ENCODE measurements at places on chromosomes 5 and 9.

DNA sequence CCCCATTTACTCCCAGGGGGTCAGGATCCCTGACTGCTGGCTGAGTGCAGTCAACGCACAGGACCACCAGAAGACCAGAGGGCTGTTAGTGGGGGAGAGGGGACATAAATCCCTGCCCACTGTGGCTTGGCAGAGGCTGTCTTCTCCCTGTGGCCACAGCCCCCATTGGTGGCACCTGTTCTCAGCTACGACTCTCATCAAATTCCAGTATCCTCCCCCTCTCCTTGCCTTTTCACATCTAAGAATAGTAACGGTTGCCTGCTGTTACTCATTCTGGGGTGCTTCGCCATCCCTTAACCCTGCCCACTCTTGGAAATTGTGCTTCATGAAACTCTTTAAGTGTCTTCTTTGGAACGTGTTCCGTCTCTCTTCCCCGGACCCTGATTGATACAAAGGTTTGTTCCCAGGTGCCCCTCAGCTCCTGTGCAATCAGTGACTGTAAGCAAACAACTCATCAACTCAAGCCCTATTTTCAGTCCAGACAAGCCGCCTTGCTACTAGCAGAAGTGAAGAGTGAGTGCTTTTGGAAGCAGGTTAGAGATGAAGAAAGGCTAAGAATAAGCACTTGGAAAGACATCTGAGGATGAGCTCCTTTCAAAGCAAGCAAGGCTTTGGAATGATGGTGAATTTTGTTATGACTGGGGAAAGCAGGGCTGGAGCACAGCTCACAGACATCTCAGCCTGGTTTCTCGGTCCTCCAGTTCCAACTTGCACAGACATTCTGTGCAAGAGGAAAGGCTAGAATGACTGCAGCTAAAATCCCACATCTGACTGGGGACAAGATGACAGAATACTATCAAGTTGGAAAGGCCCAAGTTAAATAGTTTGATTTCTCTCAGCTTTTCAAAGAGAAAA, 22.9 kb upstream of the DENND1A start:
- no peak for DNase-seq

DNA sequence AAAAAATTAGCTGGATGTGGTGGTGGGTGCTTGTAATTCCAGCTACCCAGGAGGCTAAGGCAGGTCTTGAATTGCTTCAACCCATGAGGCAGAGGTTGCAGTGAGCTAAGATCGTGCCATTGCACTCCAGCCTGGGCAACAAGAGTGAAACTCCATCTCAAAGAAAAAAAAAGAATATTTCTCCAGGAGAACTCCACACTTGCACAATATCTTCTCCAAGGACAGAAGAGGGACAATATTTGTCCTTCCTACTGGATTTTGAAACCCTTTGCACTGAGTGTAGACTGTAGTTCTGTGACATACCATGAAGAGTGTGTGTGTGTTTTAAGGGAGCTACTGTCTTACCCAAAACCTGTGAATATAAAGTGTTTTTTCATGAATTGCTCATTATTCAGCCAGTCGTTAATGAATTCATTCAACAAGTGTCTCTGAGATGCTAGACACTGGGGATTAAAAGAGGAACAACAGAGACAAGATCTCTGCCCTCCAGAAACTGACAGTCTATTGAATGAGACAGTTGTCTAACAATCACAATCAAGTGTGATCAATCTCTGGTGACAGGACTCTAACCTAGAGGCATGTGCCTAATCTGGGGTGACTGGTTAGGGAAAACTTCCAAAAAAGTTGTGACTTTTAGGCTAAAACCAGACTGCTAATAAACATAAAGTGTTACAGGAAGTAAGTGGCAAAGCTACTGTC, 9.8 kb upstream of the UBE2D2 start:
- DNase-seq = no peak

- DNase-seq = no peak
These were observed 44.3 kb upstream of the VPS13A start for GRCh38 chr9:77133011-77133410.

- no peak for DNase-seq
These were observed 101.1 kb upstream of the ZNF366 start for GRCh38 chr5:72608297-72608696.

GRCh38 chr9:19201899-19202891, 28.3 kb upstream of the DENND4C start:
- no peak for DNase-seq

DNA sequence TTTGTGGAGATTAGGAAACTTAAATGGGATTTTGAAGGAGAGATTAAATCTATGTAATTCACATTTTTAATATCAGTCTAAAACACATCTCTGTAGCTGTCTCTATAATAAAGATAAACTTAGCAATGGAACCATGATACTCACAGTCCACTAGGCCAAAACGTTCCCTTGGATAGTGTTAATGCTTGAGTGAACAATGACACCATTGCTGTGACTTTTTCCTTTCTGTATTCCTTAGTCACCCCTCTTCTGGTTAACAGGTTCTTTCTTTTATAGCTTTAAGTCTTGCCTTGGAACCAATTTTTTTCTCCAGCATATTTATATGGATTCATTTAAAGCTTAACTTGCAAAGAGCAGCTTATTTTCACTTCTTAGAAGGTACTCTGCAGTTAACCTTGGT, 63.3 kb downstream of the INSL6 start:
- DNase-seq = no peak

- peak; percentile 12 for DNase-seq
These were observed 28.2 kb downstream of the YIPF5 start for GRCh38 chr5:144142139-144142823.

DNA sequence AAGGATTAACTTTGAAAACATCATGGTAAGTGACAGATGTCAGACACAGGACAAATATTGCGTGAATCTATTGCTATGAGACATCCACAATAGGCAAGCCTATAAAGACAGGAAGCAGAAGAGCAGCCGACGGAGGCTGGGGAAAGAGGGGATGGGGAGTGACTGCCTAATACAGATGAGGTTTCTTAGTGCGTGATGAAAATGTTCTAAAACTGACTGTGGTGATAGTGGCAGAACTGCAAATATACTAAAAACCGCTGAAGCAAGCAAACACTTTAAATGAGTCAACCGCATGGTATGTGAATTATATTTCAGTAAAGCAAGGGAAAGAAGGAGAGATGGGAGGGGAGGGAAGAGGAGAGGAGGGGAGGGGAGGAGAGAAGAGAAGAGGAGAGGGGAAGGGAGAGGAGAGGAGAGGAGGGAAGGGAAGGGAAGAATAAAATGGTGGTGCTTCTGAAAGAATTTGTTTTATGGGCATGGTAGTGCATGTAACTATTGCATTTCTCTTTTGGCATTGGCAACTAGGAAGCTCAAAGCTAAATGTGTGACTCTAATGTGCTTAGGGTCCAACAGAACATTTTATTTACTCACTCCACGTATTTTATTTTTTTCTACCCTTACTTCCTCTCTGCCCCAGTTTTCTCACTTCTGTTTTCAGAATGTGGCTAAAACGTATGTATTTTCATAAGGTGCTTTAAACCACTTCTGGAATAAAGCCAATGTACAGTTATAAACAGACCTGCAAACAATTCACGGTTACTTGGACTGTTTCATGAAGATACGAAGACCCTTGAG, 21.3 kb downstream of the AKNA start:
- DNase-seq = no peak

DNA sequence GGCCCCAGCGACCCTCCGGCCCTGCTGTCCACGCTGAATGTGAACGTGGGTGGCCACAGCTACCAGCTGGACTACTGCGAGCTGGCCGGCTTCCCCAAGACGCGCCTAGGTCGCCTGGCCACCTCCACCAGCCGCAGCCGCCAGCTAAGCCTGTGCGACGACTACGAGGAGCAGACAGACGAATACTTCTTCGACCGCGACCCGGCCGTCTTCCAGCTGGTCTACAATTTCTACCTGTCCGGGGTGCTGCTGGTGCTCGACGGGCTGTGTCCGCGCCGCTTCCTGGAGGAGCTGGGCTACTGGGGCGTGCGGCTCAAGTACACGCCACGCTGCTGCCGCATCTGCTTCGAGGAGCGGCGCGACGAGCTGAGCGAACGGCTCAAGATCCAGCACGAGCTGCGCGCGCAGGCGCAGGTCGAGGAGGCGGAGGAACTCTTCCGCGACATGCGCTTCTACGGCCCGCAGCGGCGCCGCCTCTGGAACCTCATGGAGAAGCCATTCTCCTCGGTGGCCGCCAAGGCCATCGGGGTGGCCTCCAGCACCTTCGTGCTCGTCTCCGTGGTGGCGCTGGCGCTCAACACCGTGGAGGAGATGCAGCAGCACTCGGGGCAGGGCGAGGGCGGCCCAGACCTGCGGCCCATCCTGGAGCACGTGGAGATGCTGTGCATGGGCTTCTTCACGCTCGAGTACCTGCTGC, 839 bp downstream of the KCNV2 start:
- no peak for DNase-seq

DNA sequence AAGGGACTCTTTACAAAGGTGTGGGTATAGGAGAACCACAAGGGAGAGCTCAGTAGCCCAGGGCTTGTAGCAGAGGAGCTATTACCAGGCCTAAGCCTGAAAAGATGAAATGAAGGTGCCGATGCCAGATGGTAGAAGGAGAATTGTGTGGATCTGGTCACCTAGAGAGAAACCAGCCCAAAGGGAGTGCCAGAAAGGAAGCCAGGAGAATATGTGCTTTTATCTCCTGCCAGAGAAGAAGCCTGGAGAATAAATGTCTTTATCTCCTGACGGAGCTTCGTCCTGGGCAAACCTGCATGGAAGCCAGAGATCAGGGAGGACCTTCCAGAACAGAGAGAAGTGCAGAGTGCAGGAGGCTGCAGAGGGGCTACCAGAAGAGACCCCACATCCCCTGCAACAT, 142.6 kb downstream of the MED10 start:
- DNase-seq = no peak

GRCh38 chr9:74500584-74500924, 3.4 kb downstream of the RORB start:
- no peak for DNase-seq

- DNase-seq = no peak
These were observed 249.6 kb downstream of the DENND1A start for GRCh38 chr9:123680352-123680751.

- peak; percentile 44 for DNase-seq
These were observed 144.3 kb downstream of the ACTBL2 start for GRCh38 chr5:57338068-57338867.

DNA sequence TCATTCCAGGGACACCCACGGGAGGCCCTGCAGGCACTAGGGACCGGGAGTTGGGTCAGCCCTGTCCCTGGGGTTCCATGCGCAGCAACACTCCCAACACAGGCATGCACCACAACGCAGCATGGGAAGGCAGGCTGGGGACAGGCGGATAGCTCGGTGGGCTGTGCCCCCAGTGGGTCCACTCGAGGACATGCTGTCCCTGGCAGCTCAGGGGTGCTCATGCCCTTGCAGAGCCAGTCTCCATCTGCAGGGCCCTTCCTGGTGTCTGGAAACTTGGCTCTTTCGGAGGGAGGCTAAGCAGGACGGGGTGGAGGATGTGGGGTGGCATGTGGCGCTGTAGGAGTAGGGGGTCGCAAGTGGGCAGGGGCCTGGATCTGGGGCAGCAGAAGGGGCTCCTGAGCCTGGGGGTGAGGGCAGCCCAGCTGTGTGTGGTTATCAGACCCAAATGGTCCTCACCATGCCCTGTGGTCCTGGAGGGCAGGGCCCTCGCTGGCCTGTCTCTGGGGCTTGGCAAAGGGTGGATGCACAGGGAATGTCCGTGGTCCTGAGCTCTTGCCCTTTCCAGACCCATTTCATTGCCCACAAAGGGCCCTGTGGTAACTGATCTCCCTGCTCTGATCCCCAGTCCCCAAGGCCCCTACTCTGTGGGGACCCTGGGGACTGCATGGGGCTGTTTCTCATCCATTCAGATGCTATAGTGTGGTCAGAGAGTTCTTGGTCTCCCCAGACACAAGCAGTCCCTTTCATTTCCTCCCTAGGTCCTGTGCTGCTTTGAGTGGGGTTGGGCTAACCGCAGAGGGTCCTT, 90.3 kb upstream of the PHYKPL start:
- DNase-seq = no peak

DNA sequence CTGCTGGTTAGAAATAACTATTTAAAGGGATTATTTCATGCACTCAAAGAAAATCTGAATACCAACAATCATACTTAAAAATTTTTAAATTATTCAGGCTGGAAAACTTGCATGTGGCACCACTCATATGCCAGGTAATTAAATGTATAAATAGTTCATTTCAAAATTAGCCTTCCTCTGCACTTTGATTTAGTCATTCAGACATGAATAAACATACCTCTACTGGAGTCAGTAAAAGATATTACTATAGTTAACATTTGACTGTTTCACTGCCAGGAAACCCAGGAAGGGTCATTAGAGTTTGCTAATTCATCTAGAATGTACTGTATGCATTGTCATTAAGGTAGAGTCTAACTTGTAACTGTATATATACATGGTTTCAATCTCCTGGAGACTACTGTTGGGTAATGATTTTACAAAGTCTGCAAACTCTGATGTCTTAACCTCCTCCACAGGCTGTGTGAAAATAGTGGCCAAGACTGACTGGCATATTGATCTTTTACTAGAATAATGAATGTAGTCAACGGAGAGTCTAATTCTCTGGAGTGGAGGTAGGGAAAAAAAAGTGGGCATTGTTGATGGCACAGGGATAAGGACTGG, 43.7 kb downstream of the TEX10 start:
- no peak for DNase-seq

DNA sequence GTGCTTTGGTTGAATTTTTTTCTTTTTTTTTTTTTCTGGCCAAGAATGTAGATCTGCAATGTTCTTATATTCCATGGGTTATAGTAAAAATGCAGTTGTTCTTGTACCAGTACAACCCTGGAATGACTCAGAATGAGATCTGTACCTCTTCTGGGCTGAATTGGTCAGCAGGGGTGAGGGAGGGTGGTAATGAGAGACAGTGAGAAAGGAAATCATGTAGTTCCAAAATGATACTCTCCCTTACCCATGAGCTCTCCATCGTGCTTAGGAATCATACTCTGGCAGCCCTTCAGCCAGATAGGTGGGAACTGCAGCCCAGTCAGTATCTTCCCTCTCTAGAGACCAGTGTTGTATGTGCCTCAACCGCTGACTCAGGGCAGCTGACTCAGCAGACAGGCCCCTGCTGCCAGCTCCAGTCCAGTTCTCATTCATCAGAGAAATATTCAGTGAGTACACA, 2.1 kb upstream of the GLIS3 start:
- no peak for DNase-seq

GRCh38 chr5:174535669-174536068, 188.7 kb upstream of the MSX2 start:
- DNase-seq = peak; percentile 74

DNA sequence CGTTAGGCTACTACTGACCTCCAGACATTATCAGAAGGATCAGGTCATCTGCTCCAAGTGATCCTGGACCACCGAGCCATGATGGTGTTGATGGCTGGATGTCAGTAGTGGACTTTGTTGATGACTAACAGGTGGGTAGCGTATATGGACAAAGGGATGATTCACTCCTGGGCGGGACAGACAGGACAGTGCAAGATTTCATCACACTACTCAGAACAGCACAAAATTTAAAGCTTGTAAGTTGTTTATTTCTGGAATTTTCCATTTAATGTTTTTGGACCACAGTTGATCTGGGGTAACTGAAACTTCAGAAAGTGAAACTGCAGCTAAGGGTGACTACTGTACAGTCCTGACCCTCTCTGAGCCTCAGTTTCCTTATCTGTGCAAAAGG, 12.7 kb downstream of the PDGFRB start:
- DNase-seq = peak; percentile 33

All from HCT116 (cell line).